DMS 273 treated with DMSO at 0.1 percent for 48 hours (cell line): ENCODE measurements at places on chromosomes 3 and 15.

DNA sequence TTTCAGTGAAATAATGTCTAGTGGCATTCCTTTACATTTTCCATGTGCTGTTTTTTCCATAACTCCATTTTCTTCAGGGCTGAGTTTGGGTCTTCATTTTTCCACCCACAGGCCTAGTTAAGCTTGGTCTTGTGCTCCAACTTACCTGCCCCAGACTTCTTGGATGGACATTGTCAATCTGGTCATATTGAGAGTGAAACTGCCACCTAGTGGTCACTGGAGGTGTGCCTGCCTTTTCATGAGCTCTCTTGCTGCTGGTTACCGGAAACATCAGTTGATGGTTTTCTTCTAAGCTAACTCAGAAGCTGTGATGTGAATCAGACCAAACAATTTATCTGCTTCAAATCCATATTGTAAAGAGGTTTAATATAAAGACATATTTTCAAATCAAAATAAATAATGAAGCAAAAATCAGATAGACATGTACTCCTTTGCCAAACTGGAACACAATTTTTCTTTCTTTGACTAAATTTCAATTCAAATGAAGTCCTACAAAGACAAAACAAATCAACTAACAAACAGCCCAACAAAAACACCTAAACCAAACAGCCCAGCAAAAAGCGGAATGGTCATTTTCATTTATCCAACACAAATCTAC is 135.1 kb upstream of the RASGRP1 start:
- DNase-seq: peak; percentile 3

DNA sequence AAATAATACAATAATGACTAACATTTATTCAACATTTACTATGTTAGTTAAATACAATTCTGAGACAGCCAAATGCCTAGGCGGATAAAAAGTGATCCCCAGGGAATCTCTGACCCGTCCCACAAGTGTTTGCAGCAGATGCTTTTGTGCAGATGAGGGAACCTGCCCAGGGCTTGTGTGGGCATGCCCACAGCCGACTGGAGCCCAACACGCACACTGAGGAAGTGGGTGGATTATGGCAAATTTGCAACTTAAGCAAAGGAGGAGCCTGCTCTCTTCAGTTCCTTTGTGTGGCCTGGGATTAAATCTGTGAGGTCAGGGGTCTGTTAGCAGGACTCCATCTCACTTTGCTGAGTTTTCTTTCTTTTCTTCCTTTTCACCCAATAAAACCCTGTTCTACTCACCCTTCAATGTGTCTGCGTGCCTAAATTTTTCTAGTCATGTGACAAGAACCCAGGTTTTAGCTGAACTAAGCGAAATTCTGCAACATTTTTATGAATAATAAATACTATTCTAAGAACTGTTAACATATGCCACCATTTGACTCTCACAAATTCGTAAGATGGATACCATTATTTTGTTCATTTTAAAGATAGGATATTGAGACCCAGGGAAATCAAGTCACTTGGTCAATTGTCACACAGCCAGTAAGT is 13.9 kb upstream of the RTP1 start:
- peak; percentile 39 for DNase-seq

DNA sequence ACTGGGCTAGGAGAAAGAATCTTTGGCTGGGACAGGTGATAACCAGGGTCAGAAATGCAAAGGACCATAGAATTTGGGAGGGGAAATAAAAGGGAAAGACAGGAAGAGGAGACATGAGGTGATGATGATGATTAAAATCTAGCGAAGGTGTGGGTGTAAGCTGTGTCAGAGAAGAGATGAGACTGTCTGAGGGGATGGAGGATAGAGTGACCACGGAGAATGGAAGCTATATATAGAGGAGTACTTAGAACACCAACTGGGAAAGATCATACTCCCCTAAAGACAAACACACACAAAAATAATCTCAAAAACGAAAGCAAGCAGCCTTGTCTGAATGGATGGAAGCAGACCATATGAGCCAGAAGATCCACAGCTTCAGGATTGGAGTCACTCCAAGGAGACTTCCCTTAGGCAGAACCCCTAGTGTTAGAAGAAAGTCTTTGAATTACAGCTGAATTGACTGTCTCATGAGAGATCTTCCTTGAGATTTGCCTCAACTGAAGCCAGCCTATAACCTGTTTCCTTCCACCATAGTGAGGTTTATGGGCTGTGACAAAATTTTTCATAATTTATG is 115.2 kb upstream of the DAZL start:
- no peak for DNase-seq

- peak; percentile 34 for DNase-seq
Measured at GRCh38 chr3:137165117-137165806, 207.5 kb downstream of the IL20RB start.

- DNase-seq: no peak
Measured at GRCh38 chr3:152184971-152185686, 83.6 kb upstream of the MBNL1 start.

GRCh38 chr3:41629986-41630385 is 331.9 kb downstream of the ULK4 start:
- DNase-seq: no peak

DNA sequence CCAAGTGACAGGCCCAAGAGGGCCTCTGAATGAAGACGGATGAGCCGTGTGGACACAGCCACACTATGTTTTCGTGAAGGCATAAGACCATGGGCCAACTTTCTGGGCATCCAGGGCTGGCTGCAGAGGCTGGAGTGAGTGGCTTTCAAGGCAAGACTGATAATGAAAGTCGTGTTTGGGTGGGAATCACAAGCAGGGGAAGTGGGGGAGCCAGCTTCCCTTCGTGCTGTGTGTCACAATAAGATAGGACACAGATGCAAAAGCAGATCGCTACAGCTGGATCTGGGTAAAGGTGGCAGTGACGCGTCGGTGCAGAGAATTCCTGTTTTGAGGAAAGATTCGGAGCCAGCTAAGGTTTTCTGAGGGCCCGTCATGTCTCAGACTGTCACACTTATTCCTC is 309.8 kb upstream of the CTDSPL start:
- DNase-seq: no peak

- no peak for DNase-seq
Measured at GRCh38 chr15:85491691-85492090, 111.3 kb downstream of the AKAP13 start.

DNA sequence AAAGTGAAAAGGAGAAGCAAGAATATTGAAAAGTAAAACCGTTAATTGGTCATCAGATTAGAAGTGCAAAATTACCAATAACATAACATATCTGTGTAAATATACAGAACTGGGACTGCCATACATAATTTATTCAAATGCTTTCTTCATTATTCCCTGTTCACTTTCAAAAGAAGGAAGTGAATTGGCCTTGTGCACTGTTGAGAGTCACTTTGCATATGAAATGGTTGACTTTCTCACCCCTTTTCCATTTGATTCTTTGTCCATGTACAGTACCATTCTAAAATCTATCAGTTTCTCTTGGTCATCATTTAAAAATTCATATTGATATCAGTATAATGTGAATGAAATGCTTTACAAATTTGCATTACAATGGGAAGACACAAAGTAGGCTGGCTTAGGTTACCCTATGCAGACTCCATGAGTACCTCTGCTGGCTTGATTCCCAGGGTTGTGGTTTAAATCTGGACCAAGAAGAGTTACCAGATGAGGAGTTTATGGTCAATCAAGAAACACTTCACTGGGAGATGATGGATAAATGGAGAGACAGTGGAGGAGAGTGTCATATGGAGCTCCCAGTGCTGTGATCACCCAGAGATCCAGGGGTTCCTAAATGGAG is 210.9 kb upstream of the TOPAZ1 start:
- DNase-seq: no peak

DNA sequence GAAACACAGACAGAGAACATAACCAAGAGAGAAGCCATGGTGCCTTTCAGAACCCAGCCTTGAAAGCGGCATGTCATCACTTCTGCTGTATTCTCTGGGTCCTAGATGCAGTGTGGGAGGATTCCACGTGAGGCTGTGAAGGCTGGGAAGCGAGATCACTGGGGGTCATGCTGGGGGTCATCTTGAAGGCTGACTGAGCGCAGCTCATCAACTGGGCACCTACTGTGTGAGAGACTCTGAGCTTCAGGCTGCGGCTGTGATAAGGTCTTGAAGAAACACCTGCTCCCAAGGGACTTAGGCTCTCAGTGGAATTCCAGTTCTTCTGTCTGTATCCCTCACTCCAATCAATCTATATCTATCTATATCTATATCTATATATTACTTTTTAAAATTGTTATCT is 91.8 kb upstream of the KLF13 start:
- no peak for DNase-seq

- no peak for DNase-seq
Measured at GRCh38 chr3:61582846-61583245, 21.5 kb downstream of the PTPRG start.

DNA sequence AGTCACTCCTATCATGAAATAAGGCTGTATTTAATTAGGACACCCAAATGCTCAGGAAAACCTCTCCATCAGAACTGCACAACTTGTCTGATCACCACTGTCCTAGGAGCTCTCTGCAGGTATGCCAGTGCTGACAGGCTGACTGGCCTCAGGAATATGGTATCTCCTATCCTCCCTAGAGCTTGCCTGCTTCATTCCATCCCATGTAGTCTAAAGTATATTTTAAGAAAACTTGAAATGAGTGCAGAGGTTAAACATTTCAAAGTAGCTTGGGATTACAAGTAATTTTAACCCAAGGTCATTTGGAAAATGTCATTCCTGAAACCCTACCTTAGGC is 23.7 kb downstream of the FILIP1L start:
- no peak for DNase-seq

- no peak for DNase-seq
Measured at GRCh38 chr3:170641510-170642236, 55.8 kb upstream of the SLC7A14 start.

- DNase-seq: no peak
Measured at GRCh38 chr15:39132070-39132469, 448.8 kb upstream of the THBS1 start.

- no peak for DNase-seq
Measured at GRCh38 chr3:12875857-12876836, 34.8 kb upstream of the RPL32 start.

DNA sequence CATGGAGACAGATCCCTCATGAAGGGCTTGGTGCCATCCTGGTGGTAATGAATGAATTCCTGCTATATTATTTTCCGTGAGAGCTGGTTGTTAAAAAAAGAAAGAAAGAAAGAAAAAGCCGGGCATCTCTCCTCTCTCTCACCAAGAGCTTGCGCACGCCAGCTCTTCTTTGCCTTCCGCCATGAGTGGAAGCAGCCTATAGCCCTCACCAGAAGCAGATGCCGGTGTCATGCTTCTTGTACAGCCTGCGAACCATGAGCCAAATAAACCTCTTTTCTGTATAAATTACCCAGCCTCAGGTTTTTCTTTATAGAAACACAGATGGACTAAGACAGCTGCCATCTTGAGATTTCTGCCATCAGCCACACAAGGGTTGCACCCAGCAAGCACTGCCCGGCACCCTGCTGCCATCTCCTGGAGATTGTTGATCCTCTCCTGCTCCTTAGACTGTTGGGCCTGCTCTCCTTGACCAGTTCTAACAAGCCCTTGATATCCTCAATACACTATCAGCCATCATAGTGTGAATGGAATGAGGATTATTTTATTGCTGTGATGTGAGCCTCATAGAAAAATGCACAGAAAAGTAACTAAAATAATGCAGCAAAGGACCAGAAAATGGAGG is 3.5 kb upstream of the AHSG start:
- DNase-seq: no peak

DNA sequence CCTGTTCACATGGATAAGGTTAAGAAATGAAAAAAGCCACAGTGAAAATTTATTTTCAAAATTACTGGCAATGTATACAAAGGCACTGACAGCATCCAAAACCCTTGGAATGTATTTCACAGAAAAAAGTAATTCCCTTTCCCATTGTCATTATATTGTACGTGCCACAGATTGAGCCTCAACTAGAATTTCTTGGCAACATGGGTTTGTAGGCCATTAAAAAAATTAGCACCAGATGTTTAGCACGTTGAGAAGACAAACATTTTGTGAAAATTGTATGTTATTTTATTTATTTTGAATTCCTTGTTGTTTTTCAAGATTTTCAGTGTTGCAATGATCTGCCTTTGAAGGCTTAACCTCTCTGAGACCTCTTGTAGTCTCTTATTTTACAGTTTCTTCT is 76.3 kb upstream of the EPHB3 start:
- DNase-seq: peak; percentile 73

GRCh38 chr3:127031413-127031810 is 48.5 kb downstream of the PLXNA1 start:
- DNase-seq: no peak

GRCh38 chr15:101502572-101503295 is 13.2 kb upstream of the PCSK6 start:
- DNase-seq: no peak

DNA sequence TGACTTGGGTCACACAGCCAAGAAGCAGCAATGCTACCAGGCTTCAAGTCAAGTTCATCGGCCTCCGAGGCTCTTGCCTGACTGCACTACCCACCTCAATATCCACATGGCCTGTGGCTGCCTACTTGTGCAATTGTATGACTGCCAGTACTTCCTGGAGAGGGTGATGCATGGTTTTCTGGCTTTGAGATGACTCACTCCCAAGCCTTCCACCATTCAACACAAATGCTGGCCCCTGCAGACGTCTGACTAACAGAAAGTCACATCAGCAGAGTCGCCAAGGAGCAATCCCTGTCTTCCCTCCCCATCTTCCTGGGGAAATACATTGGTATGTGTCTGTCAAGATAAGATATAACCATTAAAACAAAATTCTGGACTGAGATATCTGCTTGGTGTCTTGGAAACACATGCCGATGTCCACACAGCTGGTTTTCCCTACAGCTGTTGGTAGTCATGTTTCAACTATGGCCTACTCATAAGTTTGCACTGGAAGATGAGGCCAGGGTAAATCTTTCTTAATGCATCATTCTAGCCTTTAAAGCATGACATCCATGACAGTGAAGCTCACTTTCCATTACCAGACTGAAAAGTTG is 79.6 kb upstream of the SPATA12 start:
- DNase-seq: no peak

DNA sequence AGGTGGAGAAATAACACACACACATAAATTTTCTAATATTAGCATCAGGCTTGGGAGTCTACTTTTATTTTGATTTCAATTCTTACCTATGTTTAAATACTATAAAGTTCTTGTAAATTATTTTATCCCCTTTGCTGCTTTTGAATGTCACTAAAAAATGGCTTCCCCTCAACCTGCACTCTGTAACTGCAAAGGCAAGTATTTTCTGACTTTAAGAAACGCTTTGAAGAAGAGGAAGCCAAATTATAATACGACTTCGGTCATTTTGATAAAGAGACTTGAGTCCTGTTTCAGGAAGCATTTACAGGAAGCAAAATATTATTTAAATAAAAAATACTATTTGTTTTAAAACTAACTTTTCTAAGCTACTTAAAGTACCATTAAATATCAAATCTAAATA is 627.7 kb upstream of the AGTR1 start:
- DNase-seq: no peak

- no peak for DNase-seq
Measured at GRCh38 chr3:24640330-24640877, 145.8 kb upstream of the THRB start.

DNA sequence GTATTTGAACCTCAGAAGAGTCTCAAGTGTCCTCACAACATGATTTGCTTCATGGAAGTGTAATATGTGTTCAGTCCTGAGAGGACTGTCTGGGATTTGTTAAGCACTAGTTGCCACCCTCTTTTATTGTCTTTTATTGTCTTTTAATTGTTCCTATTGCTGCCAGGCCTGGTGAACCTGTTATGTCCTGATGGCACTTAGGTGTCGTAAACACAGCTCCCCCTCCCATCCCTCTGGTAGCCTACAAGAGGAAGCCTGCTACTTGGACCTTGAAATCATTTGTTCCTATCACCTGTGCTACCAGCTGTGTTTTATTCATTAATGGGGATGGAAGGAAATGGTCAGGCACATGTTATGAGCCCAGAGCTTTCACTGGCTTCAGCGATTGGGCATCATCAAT is 19.3 kb downstream of the CCNB2 start:
- DNase-seq: no peak

GRCh38 chr15:72562878-72563277 is 88.7 kb downstream of the ARIH1 start:
- no peak for DNase-seq
